NCI-H1417 (cell line): ENCODE measurements at places on chromosomes 16 and 17.

DNA sequence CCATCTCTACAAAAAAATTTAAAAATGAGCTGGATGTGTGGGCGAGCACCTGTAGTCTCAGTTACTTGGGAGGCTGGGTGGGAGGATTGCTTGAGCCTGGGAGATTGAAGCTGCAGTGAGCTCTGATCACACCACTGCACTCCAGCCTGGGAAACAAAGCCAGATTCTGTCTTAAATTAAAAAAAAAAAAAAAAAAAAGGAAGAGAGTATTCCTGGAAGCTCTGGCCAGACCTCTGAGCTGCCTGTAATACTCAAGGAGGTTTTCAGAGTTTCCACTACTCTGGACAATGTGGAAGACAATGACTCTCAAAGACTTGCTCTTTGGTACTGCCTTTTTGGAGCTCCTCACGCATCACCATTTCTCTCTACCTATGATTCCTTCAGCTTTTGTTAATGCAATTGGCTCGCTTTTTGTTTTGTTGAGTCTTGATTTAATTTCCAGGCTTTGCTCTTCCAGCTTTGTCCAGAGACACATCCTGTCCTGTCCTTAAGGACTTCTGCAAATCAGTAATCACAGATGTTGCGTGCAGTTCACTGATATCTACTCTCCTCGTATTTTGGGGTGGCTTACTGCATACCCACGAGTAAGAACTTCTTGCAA lies 10.8 kb downstream of the CHD9 start:
- DNase-seq, result no peak

- no peak for DNase-seq
Measured at GRCh38 chr17:227078-227945, 45.9 kb upstream of the DOC2B start.

- no peak for DNase-seq
Measured at GRCh38 chr17:44927696-44928095, 12.4 kb upstream of the GFAP start.

GRCh38 chr16:51399908-51400670 lies 249.0 kb upstream of the SALL1 start:
- DNase-seq, result no peak

- DNase-seq, result peak; percentile 99
Measured at GRCh38 chr17:59513934-59514841, 51.2 kb upstream of the DHX40 start.

- no peak for DNase-seq
Measured at GRCh38 chr16:81992859-81993258, 18.4 kb downstream of the SDR42E1 start.

DNA sequence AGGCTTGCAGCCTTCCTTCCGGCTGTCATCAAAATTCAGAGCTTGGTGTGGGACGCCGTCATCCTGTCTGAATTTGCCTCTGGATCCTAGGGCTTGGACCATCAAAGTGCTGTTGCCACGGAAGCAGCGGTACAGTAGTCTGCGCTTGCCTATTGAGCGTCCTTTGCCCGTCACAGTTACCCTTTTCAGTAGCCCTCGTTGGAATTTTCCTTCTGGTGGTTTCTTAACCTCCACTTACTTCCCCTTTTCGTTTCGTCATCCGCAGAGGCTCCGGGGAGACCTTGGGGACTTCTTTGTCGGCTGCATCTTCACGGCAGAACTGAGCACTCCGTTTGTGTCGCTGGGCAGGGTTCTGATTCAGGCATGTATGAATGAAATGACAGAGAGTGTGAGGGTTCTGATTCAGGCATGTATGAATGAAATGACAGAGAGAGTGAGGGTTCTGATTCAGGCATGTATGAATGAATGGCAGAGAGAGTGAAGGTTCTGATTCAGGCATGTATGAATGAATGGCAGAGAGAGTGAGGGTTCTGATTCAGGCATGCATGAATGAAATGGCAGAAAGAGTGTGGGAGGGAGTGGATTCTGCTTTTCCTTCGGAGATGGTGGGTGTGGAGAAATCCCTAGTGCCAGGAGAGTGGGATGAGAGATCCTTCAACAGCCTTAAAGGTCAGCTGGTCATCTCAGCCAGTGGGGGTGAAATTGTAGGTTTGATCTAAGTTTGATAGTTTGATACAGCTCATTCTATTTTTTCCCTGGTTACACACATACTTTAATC lies 8.0 kb downstream of the TLCD3A start:
- no peak for DNase-seq

DNA sequence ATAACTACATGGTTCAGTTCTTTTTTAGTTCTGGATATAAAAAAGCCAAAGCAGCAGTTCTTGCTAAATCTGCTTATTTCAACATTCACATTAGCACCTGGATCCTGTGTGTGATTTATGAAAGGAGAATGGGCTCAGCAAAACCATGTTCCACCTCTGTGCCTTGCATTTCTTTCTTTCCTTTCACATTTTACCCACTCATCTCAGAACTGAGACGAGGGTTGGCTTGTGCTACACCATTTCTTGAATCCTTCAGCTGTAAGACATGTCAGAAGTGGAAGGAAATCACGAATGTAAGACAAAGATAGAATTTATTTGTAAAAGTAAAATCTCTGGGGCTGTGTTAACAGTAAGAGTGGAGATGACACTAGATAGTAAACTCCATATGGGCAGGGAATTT lies 1.2 kb upstream of the UTP6 start:
- DNase-seq, result no peak

DNA sequence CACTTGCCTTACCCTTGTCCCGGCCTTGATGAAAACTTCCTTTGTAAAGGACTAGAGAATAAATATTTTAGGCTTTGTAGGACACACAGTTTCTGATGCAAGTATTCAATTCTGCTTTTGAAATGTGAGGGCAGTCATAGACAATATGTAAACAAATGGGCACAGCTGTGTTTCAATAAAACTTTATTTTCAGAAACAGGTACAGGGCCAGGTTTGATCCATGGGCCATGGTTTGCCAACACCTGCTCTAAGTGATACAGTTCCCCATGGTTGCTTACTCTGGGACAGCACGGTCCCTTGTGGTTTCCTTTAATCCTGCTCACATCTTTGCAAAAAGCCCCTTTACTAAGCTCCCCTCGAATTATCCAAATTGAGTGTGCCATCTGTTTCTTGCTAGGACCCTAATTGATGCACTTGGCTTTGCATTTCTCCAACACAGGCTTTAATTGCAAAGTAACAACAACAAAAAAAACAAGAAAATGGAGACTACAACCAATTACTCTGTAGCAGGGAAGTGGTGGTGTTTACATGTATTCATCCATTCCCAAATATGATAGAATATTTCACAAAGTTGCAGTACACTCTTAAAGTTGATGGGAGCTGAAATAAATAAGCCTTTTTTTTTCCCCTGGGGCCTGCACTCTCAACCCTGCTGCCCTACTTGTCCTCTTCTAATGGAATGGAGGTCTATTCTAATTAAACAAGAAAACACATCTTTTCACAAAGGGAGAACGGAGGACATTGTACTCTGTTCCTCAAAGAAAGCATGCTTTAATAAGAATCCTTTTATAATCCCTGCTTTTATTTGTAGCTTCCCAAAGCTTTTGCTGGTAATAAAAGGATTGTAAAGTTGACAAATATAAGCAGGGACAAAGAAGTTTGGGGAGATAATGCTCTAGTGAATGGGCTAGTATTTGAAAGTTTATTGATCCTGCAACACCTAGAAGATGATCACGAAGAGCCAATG lies 37.7 kb upstream of the TOX3 start:
- no peak for DNase-seq

DNA sequence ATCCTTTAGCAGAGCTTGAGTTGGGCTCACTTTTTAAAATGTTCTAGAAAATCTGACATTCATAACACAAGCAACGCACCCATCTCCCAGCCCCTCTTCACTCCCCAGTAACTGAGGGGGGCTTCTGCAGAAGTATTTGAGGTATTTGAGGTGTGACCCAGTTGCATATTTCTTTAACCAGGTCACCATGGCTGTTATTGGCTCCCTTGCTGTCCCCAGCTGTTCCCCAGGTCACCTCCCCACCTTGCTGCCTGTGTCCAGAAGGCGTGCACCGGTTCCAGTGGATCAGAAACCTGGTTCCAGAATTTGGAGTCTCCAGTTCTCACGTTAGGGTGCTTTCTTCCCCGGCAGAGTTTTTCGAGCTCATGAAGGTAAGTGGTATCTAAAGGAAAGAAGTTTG lies 13.8 kb downstream of the PGS1 start:
- DNase-seq, result no peak

- no peak for DNase-seq
Measured at GRCh38 chr16:84889066-84889465, 69.3 kb downstream of the CRISPLD2 start.

DNA sequence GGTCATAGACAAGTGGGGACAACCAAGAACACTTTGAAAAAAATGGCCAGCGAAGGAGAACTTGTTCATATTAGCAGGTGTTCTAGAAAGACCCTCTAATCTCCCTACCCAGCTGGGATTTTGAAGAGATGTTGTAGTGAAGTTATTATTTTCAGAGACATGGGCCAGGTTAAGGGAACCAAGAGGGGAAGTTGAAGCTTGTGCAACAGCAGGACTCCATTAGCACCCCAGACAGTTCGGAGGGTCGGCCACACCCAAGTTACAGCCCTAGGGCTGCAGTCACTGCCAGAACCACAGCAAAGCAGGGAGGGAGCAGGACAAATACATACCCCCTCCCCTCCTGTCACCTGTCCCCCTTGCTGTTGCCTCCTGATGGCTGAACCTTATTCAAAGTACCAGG lies 42.3 kb downstream of the WSB1 start:
- DNase-seq, result no peak

- DNase-seq, result no peak
Measured at GRCh38 chr17:12250973-12251372, 230.3 kb downstream of the MAP2K4 start.

GRCh38 chr16:89612415-89613166 lies 851 bp upstream of the DPEP1 start:
- peak; percentile 4 for DNase-seq

DNA sequence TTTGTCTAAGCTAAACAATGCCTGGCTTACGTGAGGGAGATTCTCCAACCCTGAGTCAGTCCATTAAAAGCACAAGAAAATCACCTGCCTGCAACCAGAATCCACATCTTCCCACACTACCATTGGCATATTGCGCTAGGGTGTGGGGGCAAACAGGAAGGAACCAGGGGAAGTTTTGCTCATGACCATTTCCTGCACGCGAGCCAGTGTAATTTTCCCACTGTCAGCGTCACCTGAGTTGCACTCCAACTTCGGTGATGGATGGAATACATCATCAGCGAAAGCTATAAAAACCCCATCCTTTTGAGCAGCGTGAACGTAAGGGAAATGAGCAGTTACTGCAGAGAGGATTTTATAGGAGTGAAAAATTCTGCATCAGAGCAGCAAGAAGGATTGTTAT lies 167.9 kb upstream of the NOL11 start:
- no peak for DNase-seq

DNA sequence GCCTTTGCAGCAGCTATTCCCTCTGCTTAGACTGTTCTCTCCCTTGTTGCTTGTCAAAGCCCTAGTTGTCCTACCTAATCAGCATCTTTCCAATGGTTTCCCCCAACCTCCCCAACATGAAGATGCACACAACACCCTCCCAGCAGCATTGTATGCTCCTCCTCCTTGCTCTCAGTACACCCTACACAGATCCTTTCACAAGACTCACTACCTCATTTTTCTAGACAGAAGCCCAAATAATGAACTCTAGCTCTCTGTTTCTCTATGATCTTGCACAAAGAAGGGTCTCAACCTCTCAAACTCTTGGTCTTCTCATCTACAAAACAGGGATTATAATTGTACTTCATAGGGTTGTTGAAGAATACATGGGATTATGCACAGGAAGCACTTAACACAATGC lies 19.4 kb downstream of the PSME3IP1 start:
- no peak for DNase-seq

DNA sequence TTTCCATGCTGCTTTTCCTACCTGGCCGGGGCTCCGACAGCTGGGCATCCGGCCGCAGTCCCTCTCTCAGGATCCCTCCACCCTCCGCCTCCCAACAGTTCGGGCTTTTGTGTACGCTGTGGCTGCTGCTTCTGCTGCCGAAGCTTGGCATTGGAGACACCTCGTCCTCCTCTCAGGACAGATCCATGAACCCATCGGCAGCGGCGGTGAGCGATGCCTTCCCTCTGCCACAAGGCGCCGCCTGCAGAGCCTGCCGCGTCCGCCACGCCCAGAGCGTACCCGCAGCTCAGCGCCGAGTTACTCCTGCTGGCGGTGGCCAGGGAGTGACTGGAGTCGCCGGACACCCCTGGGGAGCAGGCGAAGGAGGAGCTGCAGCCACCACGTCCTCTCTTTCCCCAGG lies 2032.8 kb downstream of the TP53TG3F start:
- DNase-seq, result no peak

DNA sequence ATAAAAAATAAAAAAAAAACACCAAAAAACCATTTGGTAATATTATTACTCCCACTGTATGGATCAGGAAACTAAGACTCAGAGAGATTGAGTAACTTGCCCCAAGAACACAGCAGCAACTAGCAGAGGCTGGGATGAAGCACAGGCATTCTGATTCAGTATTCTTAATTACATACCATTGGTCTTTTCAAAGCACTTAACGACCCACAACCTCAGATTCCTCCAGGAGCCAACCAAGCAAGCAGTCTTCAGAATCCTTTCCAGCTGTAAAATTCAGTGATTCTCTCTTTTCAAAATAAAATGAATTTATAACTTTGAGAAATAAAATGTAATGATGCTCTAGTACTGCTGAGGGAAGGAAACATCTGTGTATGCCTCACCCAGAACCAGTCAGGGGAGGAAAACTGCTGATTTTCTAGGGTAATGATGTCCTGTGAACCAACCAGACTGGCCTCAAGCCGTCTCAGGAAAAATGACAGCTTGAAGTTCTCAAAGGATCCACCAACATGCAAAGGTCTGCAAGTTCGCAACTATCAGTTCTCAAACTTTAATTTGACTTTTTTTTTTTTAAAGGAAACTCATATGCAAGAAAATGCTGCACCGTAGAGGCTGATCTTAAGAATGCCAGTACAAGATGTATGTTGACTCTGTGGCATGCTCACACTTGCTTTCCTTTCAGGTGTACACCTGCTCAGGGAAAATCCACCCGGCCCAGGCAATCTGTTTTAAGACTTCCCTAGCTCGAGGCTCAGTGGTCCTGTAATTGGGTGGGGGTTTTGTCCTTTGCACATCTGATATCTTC lies 9.0 kb downstream of the CUEDC1 start:
- no peak for DNase-seq

GRCh38 chr17:74941128-74941725 lies 5.5 kb downstream of the OTOP3 start:
- DNase-seq, result no peak

GRCh38 chr16:29694384-29695195 lies 15.6 kb downstream of the QPRT start:
- DNase-seq, result no peak
